H4 (cell line): ENCODE measurements at places on chromosomes 12 and 14.

GRCh38 chr12:1418144-1418543 lies 176.2 kb downstream of the FBXL14 start:
- DNase-seq: no peak

DNA sequence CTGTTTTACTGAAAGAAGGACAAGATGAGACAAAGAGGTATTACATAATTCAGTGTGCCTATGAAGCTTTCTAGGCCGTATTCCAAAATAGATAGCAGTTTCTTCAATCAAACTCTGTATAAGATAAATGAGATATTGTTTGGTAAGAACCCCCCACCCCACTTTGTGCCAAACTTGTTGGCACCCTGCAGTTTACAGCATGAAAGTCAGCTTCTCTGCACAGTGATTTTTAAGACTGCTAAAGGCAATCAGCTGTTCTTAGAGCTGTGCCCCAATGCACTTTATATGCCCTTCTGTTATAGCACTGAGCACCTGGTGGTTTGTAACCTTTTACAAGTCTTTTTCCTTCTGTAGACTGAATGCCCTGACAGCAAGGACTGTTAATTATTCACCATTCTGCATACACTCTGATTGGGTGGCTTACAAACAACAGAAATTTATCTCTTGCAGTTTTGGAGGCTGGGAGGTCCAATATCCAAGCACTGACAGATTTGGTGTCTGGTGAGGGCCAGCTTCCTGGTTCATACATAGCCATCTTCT lies 76.7 kb downstream of the ANO4 start:
- no peak for DNase-seq

GRCh38 chr14:58060077-58060476 lies 91.9 kb downstream of the ARMH4 start:
- DNase-seq: no peak

DNA sequence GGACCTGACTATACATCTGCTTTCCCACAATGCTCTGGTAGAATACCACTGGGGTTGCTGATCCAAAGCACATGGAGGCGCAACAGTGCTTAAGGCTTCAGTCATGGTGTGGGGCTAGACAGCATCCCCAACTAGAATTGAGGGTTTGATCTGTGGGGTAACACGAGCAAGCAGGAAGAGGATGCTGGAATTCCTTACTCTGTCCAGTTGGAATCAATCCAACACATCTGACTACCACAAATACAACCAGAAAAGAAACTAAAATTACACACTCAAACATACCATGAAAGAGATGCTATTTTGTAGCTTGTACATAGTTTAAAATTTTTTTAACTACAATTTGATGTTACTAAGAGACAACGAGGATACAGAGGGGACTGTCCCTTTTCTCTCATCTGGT lies 40.4 kb upstream of the GTF2A1 start:
- DNase-seq: no peak

DNA sequence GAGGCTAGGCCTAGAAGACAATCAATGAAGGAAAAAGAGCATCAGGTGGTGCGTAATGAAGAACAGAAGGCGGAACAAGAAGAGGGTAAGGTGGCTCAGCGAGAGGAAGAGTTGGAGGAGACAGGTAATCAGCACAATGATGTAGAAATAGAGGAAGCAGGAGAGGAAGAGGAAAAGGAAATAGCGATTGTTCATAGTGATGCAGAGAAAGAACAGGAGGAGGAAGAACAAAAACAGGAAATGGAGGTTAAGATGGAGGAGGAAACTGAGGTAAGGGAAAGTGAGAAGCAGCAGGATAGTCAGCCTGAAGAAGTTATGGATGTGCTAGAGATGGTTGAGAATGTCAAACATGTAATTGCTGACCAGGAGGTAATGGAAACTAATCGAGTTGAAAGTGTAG lies 5.5 kb downstream of the PNN start:
- DNase-seq: no peak

DNA sequence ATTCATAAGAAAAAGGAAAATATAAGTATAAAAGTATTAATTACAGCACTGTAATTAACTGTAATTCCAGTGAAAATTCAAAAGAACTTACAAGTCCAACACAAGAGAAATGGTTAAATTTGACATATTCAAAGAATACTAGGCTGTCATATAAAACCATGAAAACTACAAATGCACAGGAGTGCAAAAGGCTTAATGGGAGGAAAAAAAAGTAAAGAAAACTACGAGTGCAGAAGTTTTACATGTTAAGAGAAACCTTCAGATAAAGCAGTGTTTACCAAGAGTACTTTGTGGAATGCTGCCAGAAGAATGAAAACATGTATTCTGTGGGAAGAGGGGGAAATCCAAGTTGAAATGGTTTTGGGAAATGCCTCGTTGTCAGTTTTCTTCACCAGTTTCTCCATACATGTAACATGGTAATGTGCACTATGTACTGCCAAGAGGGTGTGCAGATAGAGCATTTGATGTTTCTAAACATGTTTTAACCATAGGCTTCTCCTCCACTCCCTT lies 9.1 kb downstream of the HEATR5A start:
- DNase-seq: no peak

GRCh38 chr14:69593018-69593677 lies 18.2 kb upstream of the SUSD6 start:
- peak; percentile 49 for DNase-seq

GRCh38 chr14:24270537-24271133 lies 762 bp downstream of the RABGGTA start:
- DNase-seq: no peak

GRCh38 chr12:22709292-22709691 lies 84.3 kb downstream of the ETNK1 start:
- peak; percentile 27 for DNase-seq

- DNase-seq: no peak
Observed at GRCh38 chr12:84038242-84038641, 874.4 kb downstream of the SLC6A15 start.

GRCh38 chr12:82375201-82375600 lies 16.9 kb downstream of the METTL25 start:
- DNase-seq: no peak

DNA sequence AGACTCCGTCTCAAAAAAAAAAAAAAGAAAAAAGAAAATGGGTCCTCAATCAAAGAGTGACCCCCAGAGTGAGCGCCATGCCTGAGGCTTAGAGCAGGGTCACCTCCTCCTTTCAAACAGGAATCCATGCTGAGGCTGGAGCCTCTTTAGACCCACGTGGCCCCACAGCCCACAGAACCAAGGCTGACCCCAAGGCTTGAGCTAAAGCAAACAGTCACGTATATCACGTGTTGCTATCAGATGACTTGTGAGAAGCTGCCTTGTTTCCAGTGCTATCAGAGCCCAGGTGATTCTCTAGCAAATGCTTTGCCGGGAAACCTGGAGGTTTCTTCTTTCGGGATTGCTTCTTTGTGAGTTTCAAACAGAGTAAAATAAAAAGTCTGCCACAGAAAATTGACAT lies 31.7 kb upstream of the DYNC1H1 start:
- no peak for DNase-seq

- no peak for DNase-seq
Observed at GRCh38 chr12:131640525-131640924, 70.4 kb upstream of the SFSWAP start.

- DNase-seq: no peak
Observed at GRCh38 chr12:22598141-22598762, 26.7 kb upstream of the ETNK1 start.

GRCh38 chr12:18580706-18581105 lies 157.1 kb downstream of the PLCZ1 start:
- DNase-seq: no peak

DNA sequence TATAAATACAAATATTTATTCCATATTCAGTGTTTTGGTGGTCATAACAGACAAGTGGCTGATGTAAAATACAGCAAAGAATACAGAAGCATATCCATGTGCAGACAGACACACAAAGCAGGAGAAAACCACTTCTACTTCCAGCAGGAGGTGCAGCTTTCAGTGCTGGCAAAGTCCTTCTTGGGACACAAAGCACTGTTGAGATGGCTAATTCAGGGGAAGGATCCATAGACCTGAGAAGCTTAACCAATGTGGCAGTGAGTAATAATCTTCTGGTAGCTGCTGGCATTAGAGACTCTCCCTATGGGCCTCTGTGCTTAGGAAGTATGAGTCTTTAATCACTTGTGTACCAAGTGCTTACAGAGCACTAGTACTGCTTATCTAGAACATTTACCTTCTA lies 26.8 kb downstream of the AMN1 start:
- DNase-seq: peak; percentile 17

GRCh38 chr12:122081083-122081696 lies 2.6 kb downstream of the MLXIP start:
- DNase-seq: no peak

DNA sequence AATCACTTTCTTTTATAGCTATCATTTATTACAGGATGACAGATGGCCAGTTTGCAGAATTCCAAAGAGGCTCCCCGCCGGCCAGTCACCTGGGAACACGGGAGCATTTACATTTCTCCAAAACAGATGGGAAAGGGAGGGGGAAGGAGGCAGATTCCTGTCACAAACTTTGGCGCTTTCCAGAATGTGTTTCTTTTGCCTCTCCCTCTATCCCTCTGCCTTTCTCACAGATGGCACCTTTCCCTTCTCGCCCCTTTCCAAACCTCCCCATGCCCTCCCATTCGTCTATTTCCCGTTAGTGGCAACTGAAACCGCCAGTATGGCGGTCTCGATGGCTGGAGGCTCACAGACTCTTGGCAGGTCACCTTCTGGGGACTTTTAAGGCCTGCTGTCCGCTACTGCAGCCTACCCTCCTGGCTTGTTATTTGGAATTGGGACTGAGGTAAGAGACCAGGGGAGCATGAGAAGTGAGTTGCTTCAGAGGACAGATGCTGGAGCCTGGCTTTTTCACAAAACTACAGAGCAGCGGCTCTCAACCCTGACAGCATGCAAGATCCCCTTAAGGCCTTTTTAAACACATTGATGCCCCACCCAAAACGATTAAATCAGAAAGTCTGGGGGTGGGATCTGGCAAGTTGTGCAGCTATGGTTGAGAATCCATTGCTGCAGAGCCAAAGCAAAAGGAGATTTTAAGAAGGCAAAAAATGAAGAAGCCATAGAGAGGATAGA lies 161.5 kb upstream of the VASH1 start:
- no peak for DNase-seq

DNA sequence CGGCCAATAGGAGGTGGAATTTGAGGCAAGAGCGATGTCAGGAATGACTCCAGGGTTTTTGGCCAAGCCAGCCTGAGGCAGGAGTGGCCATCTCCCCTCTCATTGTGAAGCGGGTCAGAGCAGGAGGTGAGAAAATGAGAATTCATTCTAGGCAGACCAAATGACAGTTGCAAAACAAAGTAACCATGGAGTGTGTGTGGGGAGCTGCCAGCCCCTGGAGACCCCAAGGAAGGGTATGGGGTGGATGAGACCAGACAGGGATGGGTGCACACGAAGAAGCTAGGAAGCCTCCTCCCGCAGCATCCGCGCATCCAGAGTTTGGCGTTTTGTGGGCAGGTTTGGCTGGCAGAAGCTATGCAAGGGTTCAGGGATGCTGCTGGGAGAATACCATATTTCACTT lies 38.8 kb downstream of the FZD10 start:
- DNase-seq: no peak

DNA sequence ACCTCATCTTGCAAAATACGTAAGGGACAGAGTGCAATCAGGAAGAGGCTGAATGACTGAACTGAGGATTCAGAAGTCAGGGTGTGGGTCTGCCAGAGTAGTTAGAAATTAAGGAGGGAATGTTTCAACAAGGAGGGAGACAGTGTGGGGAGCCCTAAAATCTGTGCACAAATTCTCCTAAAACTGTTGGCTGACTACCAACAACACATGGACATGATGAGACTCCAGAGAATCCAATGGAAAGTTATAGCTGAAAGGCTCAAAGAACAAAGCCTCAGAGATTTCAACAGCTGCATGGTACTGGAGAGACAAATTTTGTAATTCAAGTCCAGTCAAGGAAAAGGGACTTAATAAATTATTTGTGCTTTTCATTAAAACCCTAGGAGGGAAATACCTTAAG lies 36.1 kb upstream of the NEDD1 start:
- no peak for DNase-seq

GRCh38 chr14:100979780-100980179 lies 76.3 kb upstream of the RTL1 start:
- no peak for DNase-seq

DNA sequence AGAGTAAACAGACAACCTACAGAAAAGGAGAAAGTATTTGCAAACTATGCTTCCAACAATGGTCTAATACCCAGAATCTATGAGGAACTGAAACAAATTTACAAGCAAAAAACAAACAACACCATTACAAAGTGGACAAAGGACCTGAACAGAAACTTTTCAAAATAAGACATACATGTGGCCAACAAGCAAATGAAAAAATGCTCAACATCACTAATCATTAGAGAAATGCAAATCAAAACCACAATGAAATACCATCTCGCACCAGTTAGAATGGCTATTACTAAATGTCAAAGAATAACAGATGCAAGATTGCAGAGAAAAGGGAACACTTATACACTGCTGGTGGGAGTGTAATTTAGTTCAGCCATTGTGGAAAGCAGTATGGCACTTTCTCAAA lies 125.8 kb downstream of the C12orf42 start:
- no peak for DNase-seq

DNA sequence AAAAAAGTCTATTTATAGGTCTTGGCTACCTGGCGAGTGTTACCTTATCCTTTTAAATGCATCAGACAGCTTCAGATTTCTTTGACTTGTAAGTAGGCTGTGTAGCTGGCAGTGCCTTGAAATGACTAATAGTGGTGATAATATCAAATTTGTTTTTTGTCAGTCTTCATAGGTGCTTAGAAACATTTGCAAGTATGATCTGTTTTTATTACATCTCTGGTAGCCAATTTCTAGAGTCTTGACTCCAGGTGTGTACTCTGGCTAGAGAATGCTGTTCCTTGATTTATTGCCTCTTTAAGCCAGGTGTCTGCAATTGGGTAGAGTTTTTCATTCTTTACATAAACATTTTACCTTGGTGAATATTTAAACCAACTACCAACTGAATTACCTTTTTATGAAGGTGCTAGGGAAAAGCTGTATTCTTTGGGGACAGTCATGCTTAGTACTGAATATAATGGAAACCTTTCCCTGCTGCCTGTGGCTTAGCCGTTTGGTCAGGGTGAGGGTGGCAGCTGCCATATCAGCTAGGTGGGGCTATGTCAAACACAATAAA lies 32.6 kb downstream of the MLXIP start:
- no peak for DNase-seq

GRCh38 chr12:3124917-3125316 lies 47.7 kb downstream of the TSPAN9 start:
- DNase-seq: no peak
